NCI-H446 treated with DMSO at 0.1 percent for 48 hours (cell line): ENCODE measurements at places on chromosomes 6 and 20.

DNA sequence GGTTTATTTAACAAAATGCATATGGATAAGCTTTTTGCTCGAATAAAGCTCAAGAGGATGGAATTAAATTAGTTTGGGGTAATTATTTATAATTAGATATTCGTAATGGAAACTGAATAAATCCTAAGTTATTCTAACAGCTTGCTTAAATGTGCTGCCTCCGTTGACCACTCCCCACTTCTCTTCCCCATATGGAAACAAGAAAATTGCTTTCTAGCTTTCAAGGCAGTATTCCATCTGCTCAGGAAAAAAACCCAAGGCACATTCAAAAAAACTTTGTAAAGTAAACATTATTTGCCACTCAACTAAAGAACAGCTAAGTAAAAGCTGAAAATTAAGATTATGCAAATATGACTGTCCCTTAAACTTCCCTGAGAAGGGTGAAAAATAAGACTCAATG lies 369.2 kb downstream of the HAO1 start:
- DNase-seq, result no peak

- DNase-seq, result no peak
These were observed 1.1 kb downstream of the SPTLC3 start for GRCh38 chr20:13009682-13010406.

- no peak for DNase-seq
These were observed 195.2 kb upstream of the SASH1 start for GRCh38 chr6:148147463-148147830.

DNA sequence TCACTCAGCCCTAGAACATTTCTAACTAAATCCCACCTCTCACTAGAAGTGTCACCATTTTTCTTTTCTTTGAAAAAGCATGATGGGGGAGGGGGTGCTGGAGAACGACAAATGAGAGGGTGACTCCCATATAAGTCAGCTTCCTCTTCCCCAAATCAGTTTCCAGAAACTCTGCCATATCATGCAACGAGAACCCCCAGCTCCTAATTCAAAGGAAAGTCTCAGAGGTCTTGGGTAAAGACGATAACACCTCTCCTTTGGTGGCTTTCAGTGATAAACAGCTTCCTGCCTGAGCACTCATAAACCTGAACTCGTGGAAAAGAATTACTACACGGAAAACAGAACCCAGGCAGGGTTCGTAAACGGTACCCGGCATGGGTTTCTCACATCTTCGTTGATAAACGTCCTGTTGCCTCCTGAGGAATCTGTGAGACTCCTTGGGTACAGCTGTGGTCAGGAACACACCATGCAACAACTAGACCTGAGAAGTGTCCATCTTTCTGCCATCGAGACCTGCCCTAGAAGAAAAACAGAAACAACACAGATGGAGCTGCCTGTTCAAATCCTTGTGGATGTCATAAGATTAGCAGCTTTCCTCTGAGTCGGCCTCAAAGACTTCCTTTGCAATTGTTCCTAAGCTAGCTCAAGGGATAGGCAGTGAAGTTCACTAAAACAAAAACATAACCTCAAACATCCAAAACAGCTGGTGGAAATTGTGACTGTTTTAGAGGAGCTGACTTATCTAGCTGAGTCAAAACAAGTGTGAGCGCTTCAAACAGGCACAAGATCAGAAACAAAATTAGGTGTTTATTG lies 185.8 kb upstream of the PRDM1 start:
- DNase-seq, result no peak
